Stimulated activated CD8-positive, alpha-beta memory T cell treated with anti-CD3 and anti-CD28 coated beads, Interleukin-4, amount 100 ng/mL, for 4 hours (primary cell): ENCODE measurements at places on chromosomes 4 and X.

GRCh38 chr4:14920237-14920636 is 82.0 kb upstream of the CPEB2 start:
- DNase-seq: no peak

DNA sequence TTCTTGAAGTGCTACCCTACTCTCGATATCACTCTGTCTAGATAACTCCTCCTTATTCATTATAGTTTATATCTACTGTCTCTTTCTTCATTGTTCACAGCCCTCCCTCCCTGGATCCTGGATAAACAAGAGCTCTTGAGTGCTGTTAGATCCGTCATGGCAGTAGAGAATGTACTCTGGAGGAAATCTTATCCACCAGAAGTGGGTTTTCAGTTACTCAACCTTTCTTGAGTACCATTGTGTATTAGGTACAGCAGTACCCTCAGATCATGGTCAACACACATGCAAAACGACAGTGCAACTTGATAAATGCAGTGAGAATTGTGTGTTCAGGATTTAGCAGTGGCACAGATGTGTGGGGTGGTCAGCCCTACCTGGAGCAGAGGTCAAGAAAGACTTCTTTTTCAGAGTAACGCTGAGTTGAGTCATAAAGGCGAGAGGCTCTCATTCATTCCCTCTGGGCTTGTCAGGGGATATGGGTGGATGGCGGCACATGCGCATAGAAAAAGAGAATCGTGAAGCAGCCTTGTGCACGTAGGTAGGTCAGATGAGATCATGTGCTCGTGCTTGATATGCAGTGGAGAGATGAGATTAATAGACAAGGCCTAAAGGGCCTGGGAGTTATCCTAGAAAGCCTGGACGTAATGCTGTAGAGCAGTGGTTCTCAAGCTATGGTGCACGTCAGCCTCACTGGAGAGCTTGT is 89.5 kb downstream of the SNX25 start:
- DNase-seq: no peak

GRCh38 chr4:155616117-155616516 is 50.5 kb upstream of the GUCY1A1 start:
- DNase-seq: no peak

GRCh38 chr4:13852411-13852810 is 224.9 kb upstream of the BOD1L1 start:
- DNase-seq: no peak

DNA sequence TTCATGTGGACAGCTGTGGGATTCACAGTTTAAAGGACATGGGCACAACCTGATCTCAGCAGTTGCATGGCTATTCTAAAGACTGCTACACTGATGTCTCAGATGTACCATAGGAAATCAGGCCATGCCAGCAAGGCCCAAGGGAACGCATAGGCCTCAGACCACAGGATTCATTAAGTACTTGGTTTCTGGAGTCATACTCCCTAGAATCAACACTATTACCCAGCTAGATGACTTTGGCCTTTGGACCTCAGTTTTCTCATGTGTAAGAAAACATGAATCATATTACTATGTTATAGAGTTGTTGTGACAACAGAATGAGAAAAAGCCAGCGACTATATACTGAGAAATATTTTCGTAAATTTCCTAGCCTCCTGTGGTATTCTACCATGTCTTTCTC is 67.9 kb downstream of the NHS start:
- DNase-seq: no peak

GRCh38 chr4:6917461-6918271 is 8.0 kb downstream of the TBC1D14 start:
- no peak for DNase-seq

GRCh38 chrX:6448003-6448402 is 86.9 kb downstream of the VCX3A start:
- DNase-seq: no peak

GRCh38 chr4:155758481-155759371 is at the start of gene GUCY1B1:
Gene GUCY1B1 (plus strand): TSS chr4:155759021. CDS start chr4:155759141, 120 bp downstream.
- DNase-seq: peak; percentile 45

DNA sequence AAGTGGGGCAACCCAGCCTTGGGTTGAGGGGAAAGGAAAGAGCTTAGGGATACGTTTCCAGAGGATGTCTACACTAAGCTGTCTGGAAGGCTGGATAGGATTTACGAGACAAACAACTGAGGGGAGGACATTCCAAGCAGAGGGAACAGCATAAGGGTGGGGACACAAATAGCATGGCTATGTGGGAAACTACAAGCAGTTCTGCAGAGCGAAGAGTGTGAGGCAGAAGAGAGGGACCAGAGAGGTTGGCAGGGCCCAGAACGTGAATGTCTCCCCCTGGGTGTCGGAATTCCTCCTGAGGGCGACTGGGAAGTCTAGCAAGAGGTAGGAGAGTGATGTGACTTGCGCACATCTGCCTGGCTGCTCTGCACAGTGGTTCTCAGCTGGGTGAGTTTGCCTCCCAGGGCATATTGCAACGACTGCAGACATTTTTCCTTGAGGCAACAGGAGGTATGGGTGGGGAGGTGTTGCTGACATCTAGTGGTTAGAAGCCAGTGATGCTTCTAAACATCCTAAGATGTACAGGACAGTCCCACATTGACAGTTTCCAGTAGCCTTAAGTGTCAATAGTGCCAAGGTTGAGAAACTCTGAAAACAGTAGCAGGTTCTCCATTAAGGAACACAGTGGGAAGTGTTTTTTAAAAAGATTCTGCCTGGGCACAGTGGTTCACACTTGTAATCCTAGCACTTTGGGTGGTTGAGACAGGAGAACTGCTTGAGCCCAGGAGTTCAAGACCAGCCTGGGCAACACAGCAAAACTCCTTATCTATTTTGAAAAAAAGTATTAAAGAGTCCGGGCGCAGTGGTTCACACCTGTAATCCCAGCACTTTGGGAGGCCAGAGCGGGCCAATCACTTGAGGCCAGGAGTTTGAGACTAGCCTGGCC is 9.2 kb downstream of the NDUFA1 start:
- no peak for DNase-seq

GRCh38 chrX:12986886-12987285 is 12.0 kb downstream of the TMSB4X start:
- DNase-seq: no peak

DNA sequence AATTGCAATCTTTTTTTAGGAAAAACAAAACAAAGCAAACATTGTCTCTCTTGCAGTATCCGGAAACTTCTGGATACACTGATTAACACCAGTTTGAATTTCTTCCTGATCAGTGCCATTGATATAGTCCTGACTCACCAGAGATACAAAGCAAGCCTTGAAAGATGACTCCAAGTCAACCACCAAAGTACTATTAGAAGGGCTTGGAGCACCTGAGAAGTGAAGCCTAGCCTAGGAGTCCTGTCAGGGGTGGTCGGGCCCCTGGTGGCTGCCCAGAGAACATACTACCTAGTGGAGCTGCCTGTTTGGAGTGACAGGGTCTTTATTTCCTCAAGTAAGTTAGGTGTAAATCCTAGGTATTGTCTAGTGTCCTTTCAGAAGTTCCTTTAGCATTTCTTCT is 593.2 kb downstream of the ZNF674 start:
- DNase-seq: no peak

GRCh38 chrX:103343105-103343504 is 13.1 kb downstream of the TCEAL7 start:
- no peak for DNase-seq

GRCh38 chr4:145935253-145936141 is 3.1 kb downstream of the ZNF827 start:
- DNase-seq: no peak

DNA sequence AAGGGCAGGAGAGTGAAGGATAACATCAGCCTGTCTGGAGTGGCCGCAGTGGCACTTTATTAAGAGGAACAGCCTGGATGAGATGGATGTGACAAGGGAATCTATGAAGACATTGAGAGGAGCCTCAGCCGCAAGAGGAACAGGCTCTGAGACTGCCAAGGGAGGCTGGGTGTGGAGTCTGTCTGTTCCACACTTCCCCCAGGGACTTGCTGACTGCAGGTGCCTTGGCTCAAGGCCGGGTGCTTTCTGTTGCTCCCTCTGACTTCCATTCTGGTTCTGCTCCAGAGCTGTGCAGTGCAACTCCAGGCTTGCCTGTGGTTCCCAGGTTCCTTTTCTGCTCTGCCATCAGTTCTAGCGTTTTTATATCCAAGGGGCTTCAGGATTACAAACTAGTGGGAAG is 54.6 kb downstream of the FRMPD3 start:
- DNase-seq: no peak

DNA sequence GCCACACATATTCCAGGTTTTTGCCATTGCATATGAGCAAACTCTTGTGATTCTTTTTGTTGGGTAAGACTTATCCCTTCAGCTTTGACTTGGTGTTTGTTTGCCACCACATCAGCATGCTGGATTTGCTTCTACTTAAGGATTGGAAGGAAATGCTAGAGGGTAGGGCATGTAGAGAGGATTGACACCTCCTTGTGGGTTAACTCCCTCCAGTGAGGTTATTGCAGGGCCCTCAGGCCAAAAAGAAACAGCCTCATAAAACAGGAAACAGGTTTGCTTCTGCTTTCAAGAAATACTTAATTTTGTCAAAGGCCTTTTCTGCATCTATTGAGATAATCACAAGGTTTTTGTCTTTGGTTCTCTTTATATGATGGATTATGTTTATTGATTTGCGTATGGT is 15.2 kb upstream of the INPP4B start:
- no peak for DNase-seq

DNA sequence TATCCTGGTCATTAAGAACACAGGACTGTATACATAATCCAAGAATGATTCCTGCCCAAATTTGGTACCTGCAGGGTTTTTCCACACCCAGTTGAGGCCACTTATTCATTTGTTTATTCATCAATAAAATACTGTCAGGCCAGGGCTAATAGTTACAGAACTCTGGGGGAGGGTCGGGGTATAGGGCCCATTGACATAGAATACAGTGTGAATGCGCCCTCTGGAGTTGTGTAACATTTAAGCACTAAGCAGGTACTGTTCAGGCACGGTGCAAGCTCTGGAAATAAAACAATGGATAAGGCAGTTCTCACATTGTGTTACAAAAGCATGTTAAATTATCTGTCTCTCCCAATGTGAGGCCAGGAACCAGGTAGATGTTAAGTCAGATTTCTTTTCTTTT is 30.8 kb upstream of the LRBA start:
- DNase-seq: no peak

GRCh38 chr4:87529187-87529586 is at the start of gene SPARCL1:
Gene SPARCL1 (minus strand): TSS chr4:87529376. CDS start chr4:87499574, 29,802 bp downstream.
- no peak for DNase-seq

GRCh38 chrX:64229154-64229553 is 1.3 kb downstream of the ASB12 start:
- DNase-seq: no peak

DNA sequence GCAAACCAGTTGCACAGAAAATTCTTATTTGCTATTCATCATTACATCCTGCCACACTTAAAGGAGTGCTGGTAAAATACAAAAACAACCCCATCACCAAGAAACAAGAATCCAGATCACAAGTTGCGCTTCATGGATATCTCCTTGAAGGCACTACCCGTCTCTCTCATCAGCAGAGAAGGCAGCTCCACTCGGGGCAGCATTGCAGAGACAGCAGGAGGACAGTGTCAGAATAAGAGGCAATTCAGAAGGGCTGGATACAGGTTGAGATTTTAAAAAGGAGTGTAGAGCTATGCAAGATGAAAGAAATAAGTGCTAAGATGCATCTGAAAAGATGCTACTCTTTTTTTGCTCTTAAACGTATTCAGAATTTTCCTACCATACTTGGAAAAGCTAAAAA is 71.4 kb downstream of the LDB2 start:
- DNase-seq: no peak

- DNase-seq: no peak
These were observed 10.8 kb upstream of the HADH start for GRCh38 chr4:107978716-107979451.

DNA sequence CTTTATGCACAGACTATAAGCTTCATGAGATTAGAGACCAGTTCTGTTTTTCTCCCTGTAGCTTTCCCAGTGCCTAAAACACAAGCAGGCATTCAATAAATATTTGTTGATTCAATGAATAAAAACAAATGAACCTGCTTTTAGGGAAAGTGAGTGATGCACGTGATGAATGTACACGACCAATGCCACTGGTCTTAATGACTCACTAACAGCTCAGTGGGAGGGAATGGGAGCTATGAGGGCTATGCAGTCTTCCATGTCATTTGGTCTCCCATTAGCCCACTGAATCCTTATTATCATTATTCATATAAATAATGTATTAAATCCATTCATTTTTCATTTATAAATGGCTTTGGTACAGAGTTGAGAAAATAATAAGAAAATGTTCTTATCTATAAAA is 247.4 kb downstream of the FBXO8 start:
- no peak for DNase-seq

DNA sequence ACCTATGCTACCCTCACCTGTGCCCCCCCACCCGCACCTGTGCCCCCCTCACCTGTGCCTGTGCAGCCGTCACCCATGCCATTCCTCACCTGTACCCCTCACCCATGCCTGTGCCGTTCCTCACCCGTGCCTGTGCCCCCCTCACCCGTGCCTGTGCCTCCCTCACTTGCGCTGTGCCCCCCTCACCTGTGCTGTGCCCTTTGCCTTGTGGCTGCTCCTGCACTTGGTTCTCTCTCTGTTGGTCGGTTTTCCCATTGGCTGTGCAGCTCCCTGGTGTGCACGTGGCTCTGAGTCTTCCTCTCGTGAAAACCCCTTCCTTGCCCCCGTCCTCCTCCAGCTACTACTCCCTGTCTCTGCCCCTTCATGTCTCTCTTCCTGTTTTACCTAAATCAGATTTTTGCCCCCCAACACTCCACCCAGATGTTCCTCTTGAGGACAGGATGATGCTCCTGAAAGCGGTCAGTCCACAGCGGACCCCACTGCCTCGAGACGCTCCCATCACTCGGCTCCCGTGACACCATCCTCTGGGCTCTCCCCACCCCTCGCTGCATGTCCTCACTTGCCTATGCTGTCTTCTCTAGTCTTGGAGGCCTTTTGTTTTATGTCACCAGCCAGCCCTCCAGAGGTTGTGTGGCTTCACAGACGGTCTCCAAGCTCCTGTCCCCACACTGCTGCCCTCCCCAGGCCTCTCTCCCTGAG is 6.8 kb downstream of the MAEA start:
- DNase-seq: no peak

DNA sequence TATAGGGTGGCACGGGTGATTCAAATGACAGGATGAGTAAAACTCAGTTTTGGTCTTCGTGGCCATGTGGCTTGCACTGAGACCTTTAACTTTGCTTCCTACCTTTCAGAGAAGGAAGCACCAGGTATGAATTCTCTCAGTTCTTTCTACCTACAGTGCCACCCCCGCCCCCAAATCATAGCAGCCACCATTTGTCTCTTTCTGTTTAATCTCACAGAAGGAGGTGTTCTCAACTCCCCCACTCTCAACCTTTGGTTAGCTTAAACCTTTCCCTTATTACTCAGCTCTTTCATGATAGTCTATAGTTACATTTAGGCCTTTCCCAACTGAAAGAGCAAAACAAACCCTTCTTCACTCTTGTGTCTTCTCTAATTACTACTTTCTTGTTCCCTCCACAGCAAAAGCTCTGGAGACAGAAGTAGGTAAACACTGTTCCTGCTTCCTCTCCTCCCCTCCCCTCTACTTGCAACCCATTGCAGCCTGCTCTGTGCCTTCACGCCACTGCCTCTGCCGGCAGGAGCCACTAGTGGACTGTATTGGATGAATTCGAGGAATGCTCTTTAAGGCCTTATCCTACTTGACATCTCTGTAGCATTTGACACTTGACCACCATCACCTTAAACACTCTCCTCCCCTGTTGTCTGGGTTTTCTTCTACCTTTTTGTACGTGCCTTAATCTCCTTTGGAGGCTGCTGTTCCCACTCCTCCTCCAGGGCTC is 123.7 kb downstream of the AFF1 start:
- DNase-seq: peak; percentile 46

GRCh38 chrX:19544693-19545305 is 29.5 kb upstream of the MAP3K15 start:
- peak; percentile 4 for DNase-seq
